T47D (cell line): ENCODE measurements at places on chromosomes 2 and 18.

DNA sequence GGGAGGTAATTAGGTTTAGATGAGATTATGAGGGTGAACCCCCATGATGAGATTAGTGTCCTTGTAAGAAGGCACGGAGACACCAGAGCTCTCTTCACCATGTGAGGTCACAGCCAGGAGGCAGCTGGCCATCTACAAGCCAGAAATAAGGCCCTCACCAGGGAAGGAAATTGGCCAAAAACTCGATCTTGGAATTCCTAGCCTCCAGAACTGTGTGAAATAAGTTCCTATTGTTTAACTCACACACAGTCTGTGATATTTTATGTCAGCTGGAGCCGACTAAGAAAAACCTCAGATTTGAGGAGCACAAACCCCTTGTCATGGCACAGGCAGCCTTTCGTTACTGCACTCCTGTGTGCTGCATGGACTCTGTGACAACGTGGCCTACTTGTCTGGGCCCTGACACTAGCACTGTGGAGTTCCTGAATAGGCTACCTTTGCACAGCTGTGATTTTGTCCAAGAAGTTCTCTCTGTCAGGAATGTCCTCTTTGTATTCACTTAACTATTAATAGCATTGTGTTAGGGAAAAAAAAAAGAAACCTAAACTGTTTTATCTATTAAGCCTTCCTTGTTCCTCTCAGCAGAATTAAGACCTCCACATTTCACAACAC is 319.8 kb downstream of the TDRD15 start:
- no peak for DNase-seq

DNA sequence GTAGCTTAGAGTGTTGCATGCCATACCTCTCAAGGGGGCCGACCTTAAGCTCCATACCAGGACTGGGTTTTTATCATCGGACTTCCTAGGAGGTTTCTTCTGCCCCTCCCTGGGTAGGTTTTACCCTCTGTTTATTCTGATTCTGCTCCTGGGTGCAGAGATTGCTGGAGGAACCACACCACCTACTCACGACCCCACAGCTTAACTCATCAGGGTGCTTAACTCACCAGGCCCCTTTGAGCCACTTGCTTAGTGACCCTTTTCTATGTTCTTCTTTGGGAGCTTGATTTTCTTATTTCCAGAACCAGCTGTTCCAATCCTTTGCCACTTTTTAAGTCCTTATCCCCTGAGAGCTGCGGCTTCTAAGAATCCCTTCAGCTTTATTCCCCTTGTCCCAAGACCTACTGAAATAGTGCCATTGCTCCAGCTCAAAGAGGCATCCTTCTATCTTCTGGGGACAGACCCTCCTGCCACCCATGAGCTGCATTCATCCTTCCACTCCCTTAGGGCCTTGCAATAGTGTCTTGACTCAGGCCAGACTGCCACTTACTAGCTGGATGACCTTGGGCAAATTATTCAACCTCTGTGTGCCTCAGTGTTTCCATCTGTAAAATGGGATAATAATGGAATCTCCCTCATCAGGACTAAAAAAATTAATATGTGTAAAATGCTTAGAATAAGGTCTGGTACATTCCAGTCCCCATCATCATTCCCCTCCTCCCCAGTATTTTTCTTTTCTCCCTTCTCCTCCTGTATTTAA is 5.8 kb downstream of the OXER1 start:
- DNase-seq: no peak

DNA sequence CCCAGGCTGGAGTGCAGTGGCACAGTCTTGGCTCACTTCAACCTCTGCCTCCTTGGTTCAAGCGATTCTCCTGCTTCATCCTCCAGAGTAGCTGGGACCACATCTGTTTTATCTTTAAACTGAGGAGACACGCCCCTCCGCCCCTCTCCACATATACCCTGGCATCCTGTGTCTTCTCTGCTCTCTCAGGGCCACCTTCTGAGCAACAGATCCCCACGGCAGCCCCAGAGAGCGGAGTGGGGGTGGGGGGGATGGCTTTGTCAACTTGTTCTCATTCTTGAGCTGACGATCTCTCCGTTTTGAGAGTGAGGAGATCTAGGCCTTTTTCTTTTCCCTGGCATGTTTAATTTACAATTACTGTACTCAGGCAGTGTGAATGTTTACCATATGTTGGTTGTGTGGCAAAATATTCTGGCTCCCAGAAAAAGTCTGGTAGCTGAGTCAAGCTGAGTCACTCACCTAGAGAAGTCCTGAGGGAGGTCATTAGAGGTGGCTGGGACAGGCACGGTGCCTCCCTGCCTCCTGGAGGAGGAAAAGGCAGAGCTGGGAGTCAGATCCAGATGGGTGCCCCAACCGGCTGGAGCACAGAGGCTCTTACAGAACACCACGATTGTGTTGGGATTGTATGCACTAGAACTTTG is 19.5 kb upstream of the ID2 start:
- no peak for DNase-seq

- DNase-seq: no peak
These were observed at the start of gene TPO for GRCh38 chr2:1413156-1413710. TPO (plus strand) TSS chr2:1413463; CDS start chr2:1414409, 946 bp downstream.

GRCh38 chr18:31042084-31042405 is 497 bp downstream of the DSC3 start:
- DNase-seq: no peak

DNA sequence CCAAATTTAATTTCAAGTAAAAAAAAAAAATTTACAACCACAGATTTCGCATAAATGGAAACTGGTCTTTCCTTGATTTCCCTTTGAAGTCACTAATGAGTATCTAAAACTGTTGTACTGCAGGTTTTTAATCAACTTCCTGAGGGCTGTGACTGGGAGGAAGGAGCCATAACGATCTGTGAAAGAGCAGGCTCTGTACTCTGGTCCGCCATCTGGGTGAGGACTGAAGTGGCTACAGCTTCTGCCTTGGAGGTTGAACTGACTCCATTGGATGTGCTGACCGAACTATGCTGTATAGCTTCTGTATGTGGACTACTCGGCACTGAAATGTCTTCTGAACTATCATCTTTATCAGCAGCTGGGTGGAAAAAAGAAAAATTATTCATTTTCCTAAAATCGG is 69.3 kb upstream of the CHN1 start:
- no peak for DNase-seq

DNA sequence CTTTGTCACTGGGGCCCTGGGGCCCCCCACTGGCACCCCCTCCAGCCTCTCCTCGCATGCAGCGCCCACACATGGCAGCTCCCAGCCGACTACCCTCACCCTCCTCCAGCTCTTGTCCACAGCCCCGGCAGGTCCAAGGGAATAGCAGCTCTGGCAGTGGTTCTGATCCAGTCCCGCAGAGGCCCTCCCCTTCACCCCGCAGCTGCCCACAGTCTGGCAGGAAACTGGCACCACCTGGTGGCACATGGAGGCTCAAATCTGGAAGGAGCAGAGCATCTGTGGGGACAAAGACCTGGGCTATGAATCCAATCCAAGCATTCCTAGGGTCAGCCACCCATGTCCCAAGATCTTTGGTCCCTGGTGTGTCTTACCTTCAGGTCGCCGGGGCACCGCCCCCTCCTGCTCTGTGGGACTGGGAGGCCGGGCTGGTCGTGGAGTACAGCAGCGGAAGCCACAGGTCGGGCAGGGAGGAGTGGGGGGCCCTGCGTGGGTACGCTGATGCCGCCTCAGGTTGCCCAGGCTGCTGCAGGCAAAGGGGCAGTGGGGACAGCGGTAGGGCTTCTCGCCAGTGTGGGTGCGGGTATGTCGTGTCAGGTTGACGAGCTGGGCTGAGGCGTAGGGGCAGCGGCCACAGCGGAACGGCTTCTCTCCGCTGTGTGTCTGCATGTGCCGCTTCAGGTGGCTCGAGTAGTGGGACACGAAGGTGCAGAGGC is 2.3 kb downstream of the ZNF513 start:
- DNase-seq: no peak

DNA sequence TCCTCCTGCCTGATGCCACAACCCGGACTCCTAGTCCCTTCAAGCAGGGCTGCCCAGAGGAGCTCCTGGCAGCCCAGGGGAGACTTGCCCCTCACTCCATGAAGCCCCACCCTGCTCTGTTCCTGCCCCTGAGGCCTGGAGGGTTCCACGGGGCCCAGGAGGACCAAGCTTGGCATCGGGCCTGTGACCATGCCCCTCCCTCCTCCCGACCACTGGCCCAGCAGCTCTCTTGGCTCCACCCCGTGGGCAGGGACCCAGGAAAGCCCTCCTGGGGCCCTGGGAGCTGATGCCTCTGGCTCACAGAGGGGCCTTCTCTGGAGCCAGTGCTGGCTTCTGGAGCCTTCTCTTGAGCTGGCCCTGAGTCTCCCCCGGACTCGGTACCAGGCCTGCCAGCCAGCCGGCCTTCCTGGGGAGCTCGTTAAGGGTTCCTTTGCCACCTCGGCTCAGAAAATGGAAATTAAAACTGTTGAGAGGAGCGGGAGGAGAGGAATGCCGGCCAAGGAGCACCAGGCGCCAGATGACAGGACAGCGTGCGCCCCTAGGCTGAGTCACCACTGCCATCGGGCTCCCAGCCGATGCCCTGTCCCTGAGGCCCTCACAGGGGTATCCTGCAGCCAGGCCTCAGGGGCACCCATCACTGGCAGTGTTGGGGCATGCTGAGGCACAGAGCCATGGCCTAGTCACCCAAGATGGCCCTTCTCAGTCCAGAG is 40.6 kb upstream of the SNED1 start:
- DNase-seq: no peak

GRCh38 chr18:56036741-56037140 is 448.7 kb upstream of the TCF4 start:
- DNase-seq: no peak

GRCh38 chr18:49243391-49243790 is 217.1 kb downstream of the DYM start:
- no peak for DNase-seq

- DNase-seq: no peak
These were observed 47.2 kb downstream of the SCG2 start for GRCh38 chr2:223554923-223555322.

DNA sequence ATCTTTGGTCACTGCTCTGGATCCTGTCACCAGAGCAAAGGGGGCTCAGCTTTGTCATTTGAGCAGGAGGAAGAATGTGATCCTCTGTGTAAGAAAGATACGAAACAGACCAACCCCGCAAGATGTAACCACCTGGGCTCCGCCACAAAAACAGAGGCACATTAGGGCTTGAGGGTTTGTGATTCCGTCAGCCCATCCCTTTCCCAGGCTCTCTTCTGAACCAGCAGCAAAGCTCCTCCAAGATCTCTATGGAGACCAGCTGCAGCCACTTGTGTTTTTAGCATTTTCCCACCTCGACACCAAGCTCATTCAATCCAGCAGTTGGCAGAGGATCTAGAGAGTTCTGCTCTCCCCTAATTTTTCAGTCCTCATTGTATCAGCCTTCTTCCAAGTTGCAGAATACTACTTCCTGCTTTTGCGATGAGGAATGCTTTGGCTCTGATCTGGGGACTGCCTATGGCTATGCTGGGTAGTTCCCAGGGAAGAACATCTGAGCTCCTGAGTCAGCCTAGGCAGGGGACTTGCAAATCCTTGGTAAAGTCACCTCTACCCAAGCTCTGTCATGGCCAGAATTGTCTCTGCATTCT is 139.6 kb upstream of the RAB12 start:
- DNase-seq: no peak

DNA sequence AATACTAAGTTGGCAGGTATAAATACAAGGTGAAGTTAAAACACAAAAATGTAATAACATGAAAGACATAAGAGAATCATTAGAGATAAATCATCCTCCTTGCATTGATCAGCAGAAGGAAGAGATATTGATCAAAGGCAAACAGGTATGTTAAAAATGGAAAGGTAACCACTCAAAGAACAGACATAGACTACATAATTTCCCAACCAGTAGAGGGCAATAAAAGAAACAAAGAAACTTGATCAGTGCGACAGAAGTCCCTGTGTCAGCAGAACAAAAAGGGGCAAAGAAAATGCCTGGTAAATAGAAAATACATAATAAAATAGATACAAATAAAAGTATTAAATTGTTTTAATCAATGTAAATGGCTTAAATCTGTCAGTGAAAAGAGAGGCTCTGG is 53.6 kb downstream of the FAM228A start:
- DNase-seq: peak; percentile 48

DNA sequence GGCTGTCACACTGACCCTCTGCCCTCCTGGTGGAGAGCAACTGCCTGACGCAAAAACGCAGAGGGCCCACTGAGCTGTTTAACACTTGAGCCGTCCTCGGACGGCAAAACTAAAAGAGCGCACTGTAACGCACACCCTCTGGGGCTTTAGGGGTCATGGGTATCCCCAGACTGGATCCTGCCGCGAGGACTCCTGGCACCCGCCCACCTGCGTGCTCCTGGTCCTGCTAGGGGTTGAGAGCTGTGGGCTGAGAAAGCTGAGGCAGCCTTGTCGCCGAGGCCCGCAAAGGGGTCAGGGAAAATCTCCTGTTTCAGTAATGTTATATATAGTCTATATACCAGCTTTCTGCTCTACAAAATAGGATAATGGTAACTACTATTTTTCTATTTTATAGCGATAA is 39.1 kb downstream of the MDH1 start:
- no peak for DNase-seq

DNA sequence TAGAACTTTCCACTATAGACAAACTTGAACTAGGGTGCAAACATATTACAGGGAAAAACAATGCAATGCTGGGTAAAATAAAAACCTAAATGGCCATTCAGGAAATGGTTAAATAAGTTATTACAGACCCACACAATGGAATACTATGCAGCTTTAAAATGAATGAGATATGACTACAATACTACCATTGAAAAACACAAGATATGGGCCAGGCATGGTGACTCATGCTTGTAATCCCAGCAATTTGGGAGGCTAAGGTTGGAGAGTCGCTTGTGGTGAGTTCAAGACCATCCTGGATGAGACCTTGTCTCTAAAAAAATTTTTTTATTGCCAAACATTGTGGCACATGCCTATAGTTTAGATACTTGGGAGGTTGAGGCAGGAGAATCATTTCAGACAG is 6.8 kb downstream of the PECR start:
- no peak for DNase-seq

DNA sequence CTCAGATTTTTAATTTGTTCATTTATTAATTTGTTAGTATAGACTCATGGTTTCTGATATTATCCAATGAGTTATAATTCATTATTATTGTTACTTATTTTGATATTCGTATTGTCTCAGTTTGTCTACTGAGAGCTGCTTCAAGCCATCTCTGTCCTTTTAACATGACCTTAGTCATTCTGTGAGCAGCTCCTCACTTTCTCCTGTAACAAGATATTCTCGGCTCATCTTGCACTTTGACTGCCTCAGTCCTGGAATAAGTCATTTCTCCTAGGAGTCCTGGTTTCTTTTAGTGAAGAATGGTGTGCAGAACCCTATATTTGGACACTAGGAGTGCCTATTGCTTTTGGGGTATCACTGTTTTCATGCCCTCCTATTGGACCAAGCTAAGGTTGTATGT is 13.2 kb downstream of the ASB1 start:
- DNase-seq: no peak

DNA sequence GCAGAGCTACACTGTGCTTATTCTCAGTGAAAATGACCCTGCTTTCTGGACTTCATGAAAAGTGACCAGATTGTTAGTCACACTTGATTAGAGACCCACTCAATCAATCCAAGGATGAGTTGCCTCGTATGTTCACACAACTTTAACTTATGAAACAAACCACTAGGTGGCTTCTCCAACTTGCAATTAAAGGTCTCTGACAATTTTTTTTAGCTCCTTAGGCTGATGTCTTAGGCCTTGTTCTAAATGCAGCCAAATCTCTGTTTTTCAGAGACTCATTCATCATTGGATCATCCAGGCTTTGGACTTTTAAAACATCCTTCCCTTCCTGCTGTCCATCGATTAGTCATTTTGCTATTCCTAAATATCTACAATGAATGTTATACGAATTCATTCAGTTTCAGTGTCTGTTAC is 63.4 kb downstream of the MREG start:
- peak; percentile 66 for DNase-seq
